ENCODE measurements at places on chromosomes 1 and 21.
A peak's percentile ranks its signal among the peaks of the same experiment; 100 is the strongest.

DNA sequence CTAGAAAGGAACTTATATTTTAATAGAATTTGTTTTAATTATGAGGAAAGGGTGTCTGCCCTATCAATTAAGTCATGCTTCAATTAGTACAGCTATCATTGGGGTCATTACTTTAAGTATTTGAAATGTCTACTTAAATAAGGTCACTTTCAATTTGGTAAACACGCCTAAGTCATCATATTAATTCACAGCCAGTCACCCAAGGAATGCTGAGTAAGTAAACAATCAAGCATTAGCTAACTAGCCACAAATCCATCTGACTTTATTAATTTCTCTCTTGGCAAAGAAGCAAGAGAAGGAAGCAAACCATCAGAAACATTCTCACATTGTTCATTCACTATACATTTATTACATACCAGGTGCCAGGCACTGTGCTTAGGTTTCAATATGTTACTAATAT is 1.2 kb upstream of the LRRC52 start:
- no peak for DNase-seq

- peak; percentile 83 for DNase-seq
These were observed at the start of gene MYOM3 for GRCh38 chr1:24111996-24112779. MYOM3 (minus strand) TSS chr1:24112135; CDS start chr1:24108636, 3,499 bp downstream.

DNA sequence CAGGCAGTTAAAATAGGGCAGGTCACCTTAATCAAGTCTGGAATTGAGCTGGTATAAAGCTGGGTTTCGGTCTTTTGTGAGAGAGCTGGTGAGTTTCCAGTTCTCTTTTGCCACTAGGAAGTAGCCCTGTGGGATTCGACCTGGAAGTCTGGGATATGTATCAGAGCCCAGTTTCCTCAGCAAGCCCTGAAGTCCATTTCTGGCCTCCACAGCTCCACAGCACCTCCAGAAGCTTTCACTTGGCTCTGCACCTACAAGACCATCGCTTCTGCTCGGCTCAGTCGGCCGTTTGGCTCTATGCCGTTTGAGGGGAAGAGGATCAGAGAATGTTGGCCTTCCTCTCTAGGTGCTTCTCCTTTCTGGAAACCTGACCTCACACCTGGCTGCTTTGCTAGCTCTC is 148.0 kb downstream of the GALNT2 start:
- DNase-seq, result peak; percentile 43

- DNase-seq, result no peak
These were observed 17.6 kb downstream of the PM20D1 start for GRCh38 chr1:205832326-205832751.

- no peak for DNase-seq
These were observed 56.8 kb downstream of the GLIS1 start for GRCh38 chr1:53681977-53682685.

DNA sequence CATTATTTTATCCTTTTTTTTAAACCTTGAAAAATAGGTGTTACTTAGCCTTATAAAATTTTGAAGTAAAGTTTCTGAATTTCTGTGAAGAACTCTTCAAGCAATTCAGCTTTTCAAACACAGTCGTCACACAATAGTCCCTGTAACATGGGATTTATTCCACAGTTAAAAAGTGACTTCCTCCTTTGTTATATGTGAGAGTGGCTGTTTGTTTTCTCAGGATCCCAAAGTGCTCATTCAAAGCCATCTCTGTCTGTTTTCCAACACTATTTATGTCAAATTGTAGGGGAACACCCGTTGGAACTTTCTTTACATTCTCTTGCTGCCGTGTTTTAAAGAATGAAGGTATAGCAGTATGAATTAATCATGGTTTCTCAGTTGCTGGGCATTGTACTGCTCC is 80.8 kb upstream of the GPR52 start:
- no peak for DNase-seq

DNA sequence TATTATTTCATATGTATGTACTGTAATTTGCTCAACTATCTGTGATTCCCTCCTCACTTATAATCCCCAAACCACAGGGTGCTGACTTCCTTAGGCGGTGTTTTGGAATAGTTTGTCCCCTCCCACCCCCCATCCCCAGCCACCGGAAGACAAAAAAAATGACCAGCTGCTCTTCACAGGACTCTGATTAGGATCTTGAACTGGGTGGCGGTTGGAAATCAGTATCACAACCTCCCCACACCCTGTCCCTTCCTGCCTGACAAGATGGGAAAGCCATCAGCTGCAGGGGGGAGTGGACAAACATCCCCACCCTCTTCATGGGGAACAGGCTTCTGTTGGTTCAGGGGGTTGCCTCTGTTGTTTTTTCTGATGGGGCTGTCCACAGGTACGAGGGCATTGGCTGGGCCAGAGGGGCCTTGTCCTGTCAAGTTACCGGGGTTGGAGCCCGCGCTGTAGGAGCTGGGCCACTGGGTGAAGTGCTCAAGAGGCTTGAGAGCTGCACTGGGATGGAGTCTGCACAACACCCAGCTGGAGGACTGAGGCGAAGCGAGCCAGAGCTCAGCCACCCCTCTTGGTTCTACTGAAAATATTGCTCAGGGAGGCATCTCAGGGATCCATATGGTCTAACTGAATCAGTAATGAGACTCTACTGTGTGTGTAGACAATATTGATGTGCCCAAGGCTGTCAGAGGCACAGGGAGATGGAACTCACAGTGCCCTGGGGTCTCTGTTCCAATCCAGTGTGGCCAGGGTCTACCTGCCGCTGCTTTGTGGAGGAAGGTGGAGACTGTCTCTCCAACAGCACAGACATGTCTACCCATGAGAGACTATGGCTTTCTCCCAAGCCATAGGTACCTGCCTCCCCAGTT is 28.2 kb downstream of the NAV1 start:
- DNase-seq, result no peak

DNA sequence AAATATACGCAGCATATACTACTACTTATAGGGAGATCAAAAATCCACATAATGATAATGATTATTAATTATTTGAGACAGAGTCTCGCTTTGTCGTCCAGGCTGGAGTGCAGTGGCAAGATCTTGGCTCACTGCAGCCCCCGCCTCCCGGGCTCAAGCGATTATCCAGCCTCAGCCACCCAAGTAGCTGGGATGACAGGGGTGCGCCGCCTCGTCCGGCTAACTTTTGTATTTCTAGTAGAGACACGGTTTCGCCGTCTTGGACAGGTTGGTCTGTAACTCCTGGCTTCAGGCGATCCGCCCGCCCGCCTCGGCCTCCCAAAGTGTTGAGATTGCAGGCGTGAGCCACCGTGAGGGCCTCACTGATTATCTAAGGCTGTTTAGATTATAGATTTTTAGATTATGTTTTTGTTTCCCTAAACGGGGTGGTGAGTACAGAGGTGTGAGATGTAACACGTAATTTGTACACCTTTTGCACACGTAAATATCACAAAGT is 548 bp upstream of the SLC25A33 start:
- no peak for DNase-seq

- DNase-seq, result no peak
These were observed 869.9 kb downstream of the MRPL39 start for GRCh38 chr21:24737296-24737850.

GRCh38 chr1:159755451-159756007 is 25.2 kb upstream of the DUSP23 start:
- DNase-seq, result no peak

GRCh38 chr1:172269084-172269483 is 151.4 kb upstream of the C1orf105 start:
- DNase-seq, result no peak

DNA sequence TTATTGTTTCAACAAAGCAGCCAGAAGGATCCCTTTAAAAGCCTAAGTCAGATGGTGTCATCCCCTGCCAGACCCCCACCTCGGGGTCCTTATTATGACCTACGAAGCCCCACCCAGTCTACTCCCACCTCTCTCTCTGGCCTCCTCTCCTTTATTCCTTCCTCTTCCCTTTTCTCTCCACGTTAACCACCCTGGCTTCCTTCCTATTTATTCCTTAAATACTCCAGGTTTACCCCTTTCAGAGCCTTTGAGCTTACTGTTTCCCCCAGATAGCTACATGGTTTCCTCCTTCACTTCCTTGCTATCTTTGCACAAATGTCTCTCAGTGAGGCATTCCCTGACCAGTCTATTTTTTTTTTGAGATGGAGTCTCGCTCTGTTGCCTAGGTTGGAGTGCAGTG is 12.0 kb upstream of the SLC9A1 start:
- DNase-seq, result no peak

DNA sequence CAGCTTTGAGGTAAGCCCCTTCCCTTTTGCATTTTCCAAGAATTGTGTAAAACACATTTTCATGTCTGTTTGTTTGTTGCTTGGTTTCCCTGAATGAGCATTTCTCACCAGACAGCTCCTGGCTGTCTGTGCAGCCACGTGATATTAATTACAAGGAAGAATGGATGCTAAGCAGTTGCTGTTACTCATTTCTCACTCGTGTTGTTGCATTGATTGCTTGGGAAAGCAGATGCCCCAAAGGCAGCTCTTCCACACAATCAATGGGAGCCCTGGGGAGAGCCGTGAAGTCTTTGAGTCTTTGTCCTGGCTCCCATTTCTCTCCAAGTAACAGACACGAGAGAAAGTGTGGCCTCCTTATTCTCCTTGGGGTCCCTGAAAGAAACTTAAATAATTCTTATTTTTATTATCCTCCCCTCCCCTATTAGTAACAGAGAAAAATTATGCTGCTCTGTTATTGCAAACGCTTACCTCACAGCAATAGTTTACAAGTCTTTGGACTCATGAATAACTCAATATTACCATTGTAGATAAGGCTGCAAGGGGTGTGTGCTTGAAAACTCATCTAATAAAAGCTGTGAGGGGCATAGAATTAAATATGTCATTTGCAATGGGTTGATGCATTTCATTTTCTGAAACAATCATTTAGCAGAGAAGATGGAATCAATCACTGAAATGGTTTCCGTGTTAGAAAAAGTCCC is 127.7 kb upstream of the CAMK1G start:
- peak; percentile 20 for DNase-seq

- DNase-seq, result peak; percentile 59
These were observed 12.1 kb downstream of the PGBD2 start for GRCh38 chr1:248918131-248918530.

DNA sequence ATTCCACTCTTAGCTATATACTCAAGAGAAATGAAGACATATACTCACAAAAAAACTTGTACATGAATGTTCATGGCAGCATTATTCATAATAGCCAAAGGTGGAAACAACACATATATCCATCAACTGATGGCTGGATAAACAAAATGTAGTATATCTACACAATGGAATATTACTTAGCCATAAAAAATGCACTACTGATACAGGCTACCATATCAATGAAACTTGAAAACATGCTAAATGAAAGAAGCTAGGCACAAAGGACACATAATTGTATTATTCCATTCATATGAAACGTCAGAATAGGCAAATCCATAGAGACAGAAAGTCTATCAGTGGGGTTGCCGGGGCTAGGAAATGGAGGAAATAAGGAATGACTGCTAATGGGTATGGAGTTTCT is 67.3 kb downstream of the NUP210L start:
- DNase-seq, result no peak

GRCh38 chr1:153526132-153526543 is 9.7 kb downstream of the S100A6 start:
- DNase-seq, result no peak

DNA sequence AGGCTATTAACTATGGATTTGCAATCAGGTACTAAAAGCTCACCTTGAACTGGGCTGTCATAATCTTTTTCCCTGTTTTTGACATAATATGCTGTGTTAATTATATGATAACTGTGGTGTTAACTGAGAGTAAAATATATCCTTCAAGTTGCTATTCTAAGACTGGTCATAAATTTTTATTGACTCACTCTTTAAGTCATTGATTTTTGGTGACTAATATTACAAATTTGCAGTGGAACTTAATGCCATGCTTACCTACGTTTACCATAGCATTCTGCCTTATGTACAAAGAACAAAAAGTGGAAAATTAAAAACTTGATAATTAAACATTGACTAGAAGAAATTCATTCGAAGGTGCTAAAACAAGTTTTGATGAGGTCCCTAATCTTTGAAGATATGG is 872.4 kb downstream of the BRINP3 start:
- DNase-seq, result no peak

GRCh38 chr1:100785470-100786052 is 66.0 kb downstream of the VCAM1 start:
- peak; percentile 52 for DNase-seq

DNA sequence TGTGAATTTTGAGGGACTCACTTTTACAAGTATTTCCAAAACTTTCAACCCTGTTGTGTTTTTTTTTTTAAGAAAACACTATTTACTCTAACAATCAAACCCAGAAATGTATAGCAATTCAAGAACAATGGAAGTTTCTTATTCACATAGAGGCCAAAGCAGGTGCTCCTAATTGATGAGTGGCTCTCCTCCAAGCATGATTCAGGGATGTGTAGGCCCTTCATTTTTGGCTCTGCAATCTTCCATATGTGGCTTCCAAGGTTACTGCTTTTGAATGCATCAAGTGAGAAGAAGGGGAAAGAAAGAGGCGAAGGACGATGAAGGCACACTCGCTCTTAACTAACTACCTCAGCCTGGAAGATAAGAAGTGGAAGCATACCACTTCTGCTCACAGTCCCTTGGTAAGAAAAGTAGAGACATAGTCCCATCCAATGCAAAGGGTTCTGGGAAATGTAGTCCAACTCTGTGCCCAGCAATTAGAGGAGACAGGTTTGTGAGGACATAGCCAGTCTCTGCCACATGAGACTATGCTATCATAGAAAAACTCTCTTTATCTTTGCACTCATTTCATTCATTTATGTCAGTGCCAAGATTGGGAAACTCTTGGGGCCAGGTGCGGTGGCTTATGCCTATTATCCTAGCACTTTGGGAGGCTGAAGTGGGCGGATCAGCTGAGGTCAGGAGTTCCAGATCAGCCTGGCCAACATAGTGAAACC is 46.0 kb downstream of the OPTC start:
- no peak for DNase-seq

DNA sequence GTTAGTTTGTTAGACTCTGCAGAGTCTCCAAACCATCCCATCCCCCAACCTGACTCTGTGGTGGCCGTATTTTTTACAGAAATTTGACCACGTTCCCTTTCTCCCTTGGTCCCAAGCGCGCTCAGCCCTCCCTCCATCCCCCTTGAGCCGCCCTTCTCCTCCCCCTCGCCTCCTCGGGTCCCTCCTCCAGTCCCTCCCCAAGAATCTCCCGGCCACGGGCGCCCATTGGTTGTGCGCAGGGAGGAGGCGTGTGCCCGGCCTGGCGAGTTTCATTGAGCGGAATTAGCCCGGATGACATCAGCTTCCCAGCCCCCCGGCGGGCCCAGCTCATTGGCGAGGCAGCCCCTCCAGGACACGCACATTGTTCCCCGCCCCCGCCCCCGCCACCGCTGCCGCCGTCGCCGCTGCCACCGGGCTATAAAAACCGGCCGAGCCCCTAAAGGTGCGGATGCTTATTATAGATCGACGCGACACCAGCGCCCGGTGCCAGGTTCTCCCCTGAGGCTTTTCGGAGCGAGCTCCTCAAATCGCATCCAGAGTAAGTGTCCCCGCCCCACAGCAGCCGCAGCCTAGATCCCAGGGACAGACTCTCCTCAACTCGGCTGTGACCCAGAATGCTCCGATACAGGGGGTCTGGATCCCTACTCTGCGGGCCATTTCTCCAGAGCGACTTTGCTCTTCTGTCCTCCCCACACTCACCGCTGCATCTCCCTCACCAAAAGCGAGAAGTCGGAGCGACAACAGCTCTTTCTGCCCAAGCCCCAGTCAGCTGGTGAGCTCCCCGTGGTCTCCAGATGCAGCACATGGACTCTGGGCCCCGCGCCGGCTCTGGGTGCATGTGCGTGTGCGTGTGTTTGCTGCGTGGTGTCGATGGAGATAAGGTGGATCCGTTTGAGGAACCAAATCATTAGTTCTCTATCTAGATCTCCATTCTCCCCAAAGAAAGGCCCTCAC is at the start of gene OLIG2:
Gene OLIG2 (plus strand): TSS at position 447 of the 954 bp plus-strand sequence. CDS start 928 bp downstream, outside the sequence.
- DNase-seq, result no peak

- DNase-seq, result no peak
These were observed 43.8 kb upstream of the MYBPHL start for GRCh38 chr1:109350655-109351054.

- DNase-seq, result peak; percentile 53
These were observed at the start of gene SIM2 for GRCh38 chr21:36698981-36699545. SIM2 (plus strand) TSS chr21:36699115; CDS start chr21:36699747, 632 bp downstream.
